ENCODE measurements at places on chromosomes 7 and 10.

DNA sequence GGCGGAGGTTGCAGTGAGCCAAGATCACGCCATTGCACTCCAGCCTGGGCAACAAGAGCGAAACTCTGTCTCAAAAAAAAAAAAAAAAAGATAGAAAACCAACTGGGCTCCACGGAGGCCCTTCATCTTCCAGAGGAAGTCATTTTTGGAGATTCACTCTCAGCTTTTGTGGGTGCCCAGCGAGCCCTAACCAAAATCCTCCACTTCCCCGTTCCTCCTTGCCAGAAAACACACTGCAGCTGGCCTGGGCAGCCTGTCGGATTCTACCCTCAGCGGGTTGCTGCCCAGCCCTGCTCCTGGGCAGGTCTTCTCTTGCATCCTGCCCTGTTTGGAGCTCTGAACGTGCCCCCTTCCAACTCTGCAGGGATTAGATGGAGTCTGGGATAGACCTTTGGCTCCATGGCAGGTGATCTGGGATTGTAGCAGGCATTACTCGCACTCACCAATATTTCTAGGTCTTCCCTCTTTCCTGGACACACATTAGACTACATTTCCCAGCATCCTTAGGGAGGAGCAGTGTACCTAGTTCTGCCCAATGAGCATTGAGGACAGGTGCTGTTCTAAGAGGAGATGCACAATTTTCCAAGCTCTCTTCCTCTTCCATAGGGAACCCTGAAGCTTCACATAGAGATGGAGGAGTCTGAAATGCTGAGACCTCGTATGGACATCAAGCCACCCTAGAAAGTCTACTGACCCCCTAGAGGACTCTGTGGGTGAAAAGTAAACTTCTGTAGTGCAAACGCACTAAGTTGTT, 4.6 kb downstream of the GRID2IP start:
- H3K4me1 ChIP-seq, result peaks cover 7% of the 10 kb centered on the region
- no peak overlapping the region for H3K27ac ChIP-seq
- no peaks in the 10 kb centered on the region for H3K36me3 ChIP-seq
- H3K4me3 ChIP-seq, result no peak overlapping the region

DNA sequence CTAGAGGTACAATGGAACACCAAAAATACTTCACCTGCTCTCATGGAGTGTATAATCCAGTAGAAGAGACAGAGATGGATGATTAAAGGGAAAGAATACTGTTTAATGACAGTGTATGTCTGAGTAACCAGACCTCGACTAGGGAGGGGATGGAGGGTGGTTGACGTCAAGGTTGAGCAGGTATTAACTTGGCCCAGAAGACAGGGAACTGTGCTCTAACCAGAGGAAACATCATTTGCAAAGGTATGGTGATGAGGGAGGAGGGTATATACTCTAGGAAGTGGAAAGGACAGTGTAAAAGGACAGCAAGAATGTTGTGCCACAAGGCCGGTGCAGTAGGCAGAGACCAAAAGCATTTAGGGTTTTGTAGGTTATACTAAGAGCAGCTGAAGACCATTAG, 2.9 kb downstream of the MIOS start:
- no peaks in the 10 kb centered on the region for H3K27me3 ChIP-seq
- H3K27ac ChIP-seq, result peak overlapping the region; percentile 70
- H3K36me3 ChIP-seq, result peaks cover 36% of the 10 kb centered on the region
- no peak for DNase-seq

- H3K4me3 ChIP-seq, result no peak overlapping the region
- no peak overlapping the region for H3K27ac ChIP-seq
- H3K36me3 ChIP-seq, result peaks cover 3% of the 10 kb centered on the region
Measured at GRCh38 chr7:128233471-128233870, 7.6 kb upstream of the LEP start.

- H3K4me3 ChIP-seq, result no peak overlapping the region
- no peak overlapping the region for H3K27ac ChIP-seq
- H3K27me3 ChIP-seq, result no peaks in the 10 kb centered on the region
- no peaks in the 10 kb centered on the region for H3K36me3 ChIP-seq
- DNase-seq, result no peak
- H3K4me1 ChIP-seq, result peaks cover 10% of the 10 kb centered on the region
Measured at GRCh38 chr7:136067277-136067676, 90.1 kb upstream of the MTPN start.

DNA sequence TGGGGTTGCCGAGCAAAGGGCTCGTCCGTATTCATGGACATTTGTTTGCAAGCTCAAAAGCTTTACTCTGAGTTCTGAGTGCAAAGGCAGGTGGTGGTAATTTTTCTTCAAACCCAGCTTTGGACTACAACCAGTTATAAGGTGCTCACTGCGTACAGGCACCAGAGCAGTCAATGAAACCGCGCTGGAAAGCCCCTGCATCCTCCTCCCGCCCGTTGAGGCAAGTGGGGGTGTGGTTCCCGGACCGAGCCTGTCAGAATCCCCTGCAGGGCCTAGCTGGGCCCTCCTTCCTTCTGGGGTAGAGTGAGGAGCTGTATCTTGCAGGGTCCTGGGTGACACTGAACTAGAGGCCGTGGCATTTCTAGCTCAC, 22.3 kb downstream of the AMZ1 start:
- peak; percentile 74 for DNase-seq
- peaks cover 2% of the 10 kb centered on the region for H3K36me3 ChIP-seq
- peaks cover 33% of the 10 kb centered on the region for H3K4me1 ChIP-seq
- H3K27ac ChIP-seq, result no peak overlapping the region
- H3K27me3 ChIP-seq, result peaks cover 10% of the 10 kb centered on the region

Measured in activated CD4-positive, alpha-beta T cell treated with anti-CD3 and anti-CD28 coated beads, Interleukin-2, amount 10 ng/mL, durations not matched to agents 24 days and 14 days (primary cell).